ENCODE measurements at places on chromosomes 4 and X.

GRCh38 chr4:87541956-87542709, 13.0 kb upstream of the SPARCL1 start:
- DNase-seq, result no peak

DNA sequence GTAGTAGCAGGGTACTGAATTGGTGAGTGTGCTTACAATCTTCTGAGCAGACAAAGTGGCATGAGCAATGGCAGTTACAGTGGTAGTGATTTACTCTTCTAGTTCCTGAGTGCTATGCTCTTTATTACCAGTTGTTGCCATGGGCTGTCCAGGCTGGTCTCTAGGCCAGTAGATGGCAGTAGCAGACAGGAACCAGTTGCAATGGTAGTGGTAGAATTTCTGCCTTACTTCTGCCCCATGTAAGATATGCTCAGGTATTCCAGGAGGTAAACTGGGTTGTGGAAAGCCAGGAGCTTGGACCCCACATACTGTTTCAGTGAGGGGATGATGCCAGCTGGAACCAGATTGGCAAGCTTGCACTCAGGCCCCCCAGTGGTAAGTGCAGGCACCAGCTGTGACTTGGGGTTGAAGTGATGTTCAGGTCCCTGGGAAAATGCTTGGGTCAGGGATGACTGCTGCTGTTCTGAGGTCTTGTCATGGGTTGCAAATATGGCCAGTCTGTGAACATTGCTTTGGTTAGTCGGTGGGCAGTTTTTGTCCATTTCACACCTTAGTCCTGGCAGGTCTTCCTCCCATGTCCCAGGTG, 63.0 kb upstream of the ZXDB start:
- DNase-seq, result no peak

DNA sequence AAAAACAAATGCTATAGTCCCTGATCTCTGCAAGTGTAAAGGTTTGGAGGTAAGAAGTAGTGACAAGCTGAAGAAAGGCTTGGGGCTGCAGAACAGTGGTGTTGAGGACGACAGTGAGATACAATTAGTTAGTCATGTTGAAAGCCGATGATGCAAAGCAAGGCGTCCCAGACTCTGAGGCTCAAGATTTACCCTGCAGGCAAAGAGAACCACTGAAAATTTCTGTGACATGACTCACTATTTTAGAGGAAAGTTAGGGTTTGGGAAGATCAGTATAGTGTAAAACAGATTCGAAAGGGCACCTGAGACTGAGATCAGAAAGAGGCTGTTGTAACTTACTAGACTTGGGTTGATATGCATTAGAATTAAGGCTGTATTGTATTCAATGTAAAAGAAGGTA, 281.3 kb upstream of the FTHL17 start:
- DNase-seq, result no peak

DNA sequence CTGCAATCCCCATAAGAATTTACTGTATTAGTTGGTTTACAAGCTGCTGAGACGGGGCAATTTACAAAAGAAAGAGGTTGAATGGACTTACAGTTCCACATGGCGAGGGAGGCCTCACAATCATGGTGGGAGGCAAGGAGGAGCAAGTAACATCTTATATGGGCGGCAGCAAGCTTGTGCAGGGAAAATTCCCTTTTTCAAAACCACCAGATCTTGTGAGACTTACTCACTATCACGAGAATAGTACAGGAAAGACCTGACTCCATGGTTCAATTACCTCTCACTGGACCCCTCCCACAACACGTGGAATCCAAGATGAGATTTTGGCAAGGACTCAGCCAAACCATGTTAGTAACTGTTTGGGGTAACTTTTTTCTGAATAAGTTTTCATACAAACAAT, 1.8 kb upstream of the SPATA18 start:
- no peak for DNase-seq

- no peak for DNase-seq
Measured at GRCh38 chr4:61772126-61772525, 572.0 kb downstream of the ADGRL3 start.

DNA sequence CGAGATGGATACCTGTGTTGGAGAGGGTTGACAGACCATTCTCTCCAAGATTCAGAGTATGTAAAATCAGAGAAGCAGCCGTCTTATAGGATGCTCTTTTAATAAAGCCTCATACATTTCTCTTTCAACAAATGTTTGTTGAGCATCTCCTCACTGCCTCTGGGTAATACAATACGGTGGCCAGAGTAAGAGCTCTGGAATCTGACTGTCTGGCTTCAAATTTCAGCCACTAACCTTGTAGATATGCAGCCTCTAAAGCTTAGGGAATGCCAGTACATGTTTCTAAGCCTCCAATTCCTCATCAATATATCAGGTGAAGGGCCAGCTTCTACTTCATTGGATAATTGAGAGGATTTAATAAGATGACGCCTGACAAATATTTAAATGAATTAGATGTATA, 61.3 kb downstream of the CLNK start:
- no peak for DNase-seq

DNA sequence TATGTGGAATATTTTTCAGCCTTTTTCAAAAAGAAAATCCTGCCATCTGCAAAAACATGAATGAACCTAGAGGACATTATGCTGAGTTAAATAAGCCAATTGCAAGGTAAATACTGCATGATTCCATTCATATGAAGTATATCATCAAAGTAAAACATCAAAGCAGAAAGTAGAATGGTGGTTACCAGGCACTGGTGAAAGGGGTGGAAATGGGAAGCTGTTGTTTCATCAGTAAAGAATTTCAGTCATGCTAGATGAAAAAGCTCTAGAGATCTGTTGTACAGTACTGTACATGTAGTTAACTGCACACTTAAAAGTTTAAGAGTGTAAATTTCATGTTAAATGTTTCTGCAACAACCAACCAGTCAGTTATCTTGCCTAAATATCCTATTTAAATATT, 196.8 kb upstream of the ADGRL3 start:
- DNase-seq, result no peak

DNA sequence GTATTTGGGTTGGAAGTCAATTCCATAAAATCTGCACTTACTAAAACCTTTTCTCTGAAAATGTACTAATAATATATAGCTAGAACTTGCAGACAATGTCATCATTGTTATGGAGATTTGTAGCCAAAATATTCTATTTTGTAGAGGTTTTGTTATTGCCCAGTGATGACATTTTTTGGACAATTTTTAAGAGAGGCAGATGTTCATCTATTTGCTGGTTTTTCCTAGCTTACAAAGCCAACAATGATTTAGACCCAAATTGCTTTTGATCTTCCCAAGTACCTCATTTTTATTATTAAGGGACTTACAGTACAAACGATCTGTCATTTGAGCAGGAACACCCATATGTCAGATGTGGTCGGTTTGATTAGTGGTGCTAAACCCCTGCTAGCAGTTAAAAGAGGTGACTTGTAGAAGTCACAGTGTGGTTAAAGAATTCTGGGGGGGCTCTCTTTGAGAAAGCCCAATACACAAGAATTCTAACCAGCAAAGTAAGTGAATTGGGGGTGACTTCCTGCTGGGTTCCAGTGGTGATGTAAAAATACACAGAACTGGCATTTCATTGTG, 136.2 kb downstream of the KIT start:
- no peak for DNase-seq

- DNase-seq, result no peak
Measured at GRCh38 chr4:151540728-151541388, 131.9 kb downstream of the FHIP1A start.

DNA sequence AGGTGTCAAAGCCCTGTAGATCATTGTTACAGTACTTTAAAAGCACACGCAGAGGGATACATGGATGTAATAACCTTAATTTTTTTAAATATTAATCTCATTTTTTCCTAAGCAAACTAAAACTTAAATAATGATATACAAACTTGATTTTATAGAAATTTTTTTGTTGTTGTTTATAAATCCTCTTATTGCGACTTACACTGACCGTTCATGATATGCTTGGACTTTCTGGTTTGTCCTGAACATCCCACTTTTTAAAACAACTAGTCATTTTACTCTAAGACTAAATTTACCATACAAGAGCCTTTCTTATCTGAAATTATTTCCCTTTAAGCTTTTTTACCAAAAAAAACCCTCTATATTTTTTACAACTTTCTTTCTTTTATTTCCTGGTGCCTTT, 2106.0 kb downstream of the PCDH7 start:
- DNase-seq, result no peak

GRCh38 chrX:129316461-129316860, 206.8 kb downstream of the SMARCA1 start:
- DNase-seq, result no peak

DNA sequence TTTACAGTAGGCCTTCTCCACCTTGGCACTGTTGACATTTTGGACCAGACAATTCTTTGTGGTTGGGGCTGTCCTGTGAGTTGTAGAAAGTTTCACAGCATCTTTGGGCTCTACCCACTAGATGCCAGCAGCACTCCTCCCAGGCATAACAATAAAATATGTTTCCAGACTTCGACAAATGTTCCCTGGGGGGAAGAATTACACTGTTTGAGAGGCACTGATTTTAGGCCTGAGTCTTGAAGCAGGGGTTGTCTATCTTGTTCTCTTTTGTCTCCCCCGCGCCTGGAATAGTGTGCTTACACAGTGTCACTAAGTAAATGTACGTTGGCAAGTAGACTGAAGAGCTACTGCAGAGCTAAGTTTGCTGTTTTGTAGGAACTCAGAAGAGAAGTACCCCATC, 254.4 kb upstream of the BOD1L1 start:
- DNase-seq, result no peak

DNA sequence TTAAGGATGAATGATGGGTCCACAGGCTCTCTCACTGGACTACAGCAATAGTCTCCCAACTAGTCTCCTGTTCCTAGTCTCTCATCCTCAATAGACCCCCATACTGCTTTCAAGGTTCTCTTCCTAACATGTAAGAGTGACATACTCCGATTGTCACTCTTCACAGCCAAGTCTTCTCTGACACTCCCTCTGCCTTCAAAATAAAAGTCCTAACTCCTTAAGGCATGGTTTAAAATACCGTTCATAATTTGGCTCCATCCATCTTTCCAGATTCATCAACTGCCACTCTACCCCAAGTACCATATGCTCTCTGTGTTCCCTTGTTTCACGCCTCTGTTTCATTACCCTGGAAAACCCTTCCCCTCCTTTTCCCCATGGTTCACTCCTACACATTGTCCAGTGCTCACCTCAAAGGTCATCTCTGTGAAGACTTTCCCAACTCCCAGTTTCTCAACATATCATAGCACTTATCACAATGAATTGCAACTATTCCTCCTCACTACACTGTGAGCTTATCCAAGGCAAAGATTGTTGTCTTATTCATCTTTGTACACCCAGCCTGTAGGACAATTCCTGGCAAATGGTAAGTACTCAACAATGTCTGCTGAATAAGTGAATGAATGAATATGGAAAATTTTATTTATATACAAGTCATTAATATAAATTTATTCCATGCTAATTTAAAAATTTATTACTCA, 26.0 kb downstream of the SMARCA1 start:
- no peak for DNase-seq

- no peak for DNase-seq
Measured at GRCh38 chr4:3493720-3494461, 30.8 kb downstream of the DOK7 start.

DNA sequence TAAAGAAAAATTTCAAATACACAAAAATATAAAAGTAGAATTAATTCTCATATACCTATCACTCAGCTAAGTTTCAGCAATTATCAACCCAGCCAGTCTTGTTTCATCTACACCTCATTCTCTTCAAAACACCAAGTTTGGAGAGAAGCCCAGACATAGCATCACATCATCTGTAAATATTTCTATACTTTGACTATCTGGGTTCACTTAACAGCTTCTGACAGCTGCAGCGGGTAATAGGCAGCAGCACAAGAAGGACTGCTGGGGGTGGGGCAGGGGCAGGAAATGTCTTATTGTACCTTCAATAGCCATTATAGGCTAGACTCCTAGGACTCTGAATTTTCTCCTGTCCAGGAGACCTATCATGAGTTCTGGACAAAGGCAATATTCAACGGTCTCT, 54.1 kb downstream of the PHF8 start:
- no peak for DNase-seq

DNA sequence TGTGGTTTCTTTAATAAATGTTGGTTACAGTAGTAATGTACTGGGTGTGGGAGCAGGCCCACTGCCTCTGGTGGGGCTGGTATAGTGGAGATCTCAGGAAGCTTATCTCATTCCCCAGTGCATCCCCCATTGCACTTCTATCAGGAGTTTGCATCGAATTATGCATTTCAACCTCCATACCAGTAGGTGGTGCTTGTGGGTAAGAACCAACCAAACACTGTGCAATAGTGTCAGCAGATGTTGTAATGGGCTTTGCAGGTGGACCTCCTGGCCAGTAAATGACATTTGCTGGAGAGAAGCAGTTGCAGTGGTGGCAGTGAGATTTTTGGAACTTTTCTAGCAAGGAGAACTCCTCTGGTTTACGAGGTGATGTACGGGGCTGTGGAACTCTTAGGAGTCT, 150.6 kb downstream of the POU3F4 start:
- DNase-seq, result no peak

DNA sequence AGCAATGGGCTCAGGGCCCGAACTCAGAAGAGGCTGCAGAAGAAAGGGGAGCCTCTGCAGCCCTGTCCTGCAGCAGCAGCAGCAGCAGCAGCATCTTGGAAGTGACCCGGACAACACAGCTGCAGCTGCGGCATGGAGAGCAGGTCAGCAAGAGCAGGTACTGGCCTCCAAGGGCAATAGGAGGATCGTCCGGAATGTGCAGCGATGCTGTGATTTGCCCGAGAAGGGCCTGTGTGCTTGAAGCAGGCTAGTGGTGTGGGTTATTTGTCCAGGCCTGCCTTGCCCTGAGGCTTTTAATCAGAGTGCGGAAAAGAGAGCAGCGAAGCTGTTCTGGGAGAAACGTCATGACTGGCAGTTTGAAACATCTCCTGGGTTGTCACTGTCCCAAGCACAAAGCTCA, 126.0 kb downstream of the F11 start:
- no peak for DNase-seq

- DNase-seq, result no peak
Measured at GRCh38 chr4:56082829-56083228, 134.1 kb downstream of the CEP135 start.

GRCh38 chr4:2472187-2472586, 3.3 kb downstream of the RNF4 start:
- no peak for DNase-seq

GRCh38 chr4:146311238-146311970, 97.1 kb downstream of the REELD1 start:
- no peak for DNase-seq

- no peak for DNase-seq
Measured at GRCh38 chr4:105352826-105353225, 121.0 kb downstream of the PPA2 start.

DNA sequence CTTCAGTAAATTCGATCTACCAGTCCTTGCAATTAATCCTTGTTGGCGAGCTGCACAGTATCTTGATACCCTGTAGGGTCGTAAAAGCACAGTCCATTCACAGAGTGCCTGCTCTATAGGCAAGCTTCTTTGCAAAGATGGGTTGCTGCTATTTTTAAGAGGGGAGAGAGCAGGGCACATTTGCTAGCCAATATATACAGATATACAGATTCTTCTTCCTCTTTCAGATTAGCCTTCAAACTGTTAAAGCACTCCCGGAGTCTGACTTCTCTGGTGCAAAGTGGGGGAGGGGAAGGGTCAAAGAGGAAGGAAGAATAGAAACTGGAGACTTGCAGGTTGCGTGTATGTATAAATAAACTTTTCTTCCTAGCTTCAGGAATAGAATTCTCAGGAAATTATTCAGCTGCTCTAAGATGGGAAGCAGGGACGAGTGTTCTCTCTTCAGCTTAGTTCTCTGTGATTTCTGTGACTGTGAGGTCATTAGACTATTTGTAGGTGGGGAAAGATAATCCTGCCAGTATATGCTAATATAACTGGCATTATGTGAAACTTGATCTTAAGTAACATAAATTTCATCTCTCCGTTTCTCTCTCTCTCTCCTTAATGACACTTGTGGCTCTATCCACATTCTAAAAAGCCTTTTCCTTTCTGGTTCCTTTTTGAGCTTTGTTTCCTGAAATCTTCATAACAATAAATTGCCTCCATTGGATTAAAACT, at the start of gene CYSLTR1:
Gene CYSLTR1, minus strand, starts transcription at position 242 of the 717 bp plus-strand sequence. CDS start 53,865 bp downstream, outside the sequence.
- no peak for DNase-seq

Data from left renal pelvis (tissue), 4 donors.